A549 treated with Hydrocortisone at 1 μM for 4 hours (cell line): ENCODE measurements at places on chromosomes 2 and 18. TPM values are rescaled to one million over a fixed set of nuclear protein-coding genes. Genes with fewer than 3 reads are reported as not detected.

The XIRP2 gene
- total RNA-seq, result not detected in 5 replicates

The GLI2 gene
- total RNA-seq, result 17.3 to 24.6 TPM (median 22.1 TPM) in 5 replicates

The RAB17 gene
- 0.25 to 0.85 TPM (median 0.41 TPM) in 5 replicates for total RNA-seq

The GAREM2 gene
- total RNA-seq, result 5.8 to 8.5 TPM (median 7.0 TPM) in 5 replicates

The LYG1 gene
- total RNA-seq, result 0.86 to 2.0 TPM (median 1.5 TPM) in 5 replicates

The CPO gene
- not detected in 5 replicates for total RNA-seq

The GORASP2 gene
- 81.9 to 119 TPM (median 88.7 TPM) in 5 replicates for total RNA-seq

The DSC1 gene
- total RNA-seq, result not detected in 5 replicates

The LRATD1 gene
- total RNA-seq, result 0.05 to 0.10 TPM (median 0.10 TPM) in 5 replicates

The ARHGAP15 gene
- total RNA-seq, result not detected in 5 replicates

The CCDC102B gene
- 0.18 to 0.81 TPM (median 0.28 TPM) in 4 of 5 replicates, not detected in the other for total RNA-seq

The MAP3K19 gene
- not detected in 5 replicates for total RNA-seq

The SLC23A3 gene
- total RNA-seq, result 0.29 to 0.82 TPM (median 0.65 TPM) in 5 replicates

The SH3YL1 gene
- total RNA-seq, result 7.9 to 11.8 TPM (median 9.0 TPM) in 5 replicates

The CCBE1 gene
- total RNA-seq, result 9.7 to 14.4 TPM (median 13.0 TPM) in 5 replicates

The GREB1L gene
- 2.2 to 6.4 TPM (median 4.7 TPM) in 5 replicates for total RNA-seq

The GYPC gene
- not detected in 5 replicates for total RNA-seq

The MGAT4A gene
- 1.6 to 3.1 TPM (median 2.1 TPM) in 5 replicates for total RNA-seq

The FBXO15 gene
- 0.67 to 1.1 TPM (median 0.92 TPM) in 5 replicates for total RNA-seq

The NAT8 gene
- total RNA-seq, result not detected in 5 replicates

The CCDC74A gene
- 10.7 to 15.4 TPM (median 15.0 TPM) in 5 replicates for total RNA-seq

The CDKL4 gene
- total RNA-seq, result not detected in 5 replicates

The LRRC30 gene
- not detected in 5 replicates for total RNA-seq

The SPATS2L gene
- 114 to 133 TPM (median 125 TPM) in 5 replicates for total RNA-seq

The RNF152 gene
- 0.06 to 0.25 TPM (median 0.13 TPM) in 5 replicates for total RNA-seq

The CCDC74B gene
- total RNA-seq, result 4.2 to 6.9 TPM (median 6.5 TPM) in 5 replicates

The POTEJ gene
- total RNA-seq, result not detected in 5 replicates

The RBKS gene
- 6.2 to 8.6 TPM (median 8.2 TPM) in 5 replicates for total RNA-seq

The HDHD2 gene
- total RNA-seq, result 8.3 to 11.7 TPM (median 9.0 TPM) in 5 replicates

The EPB41L3 gene
- total RNA-seq, result 0.16 to 0.28 TPM (median 0.25 TPM) in 5 replicates

The TEKT4 gene
- total RNA-seq, result not detected in 5 replicates

The RAPH1 gene
- 5.6 to 8.6 TPM (median 7.1 TPM) in 5 replicates for total RNA-seq

The ATG9A gene
- 37.7 to 55.7 TPM (median 44.1 TPM) in 5 replicates for total RNA-seq

The PJVK gene
- 1.5 to 2.2 TPM (median 1.5 TPM) in 5 replicates for total RNA-seq

The C2orf66 gene
- 0.06 to 0.07 TPM in 2 of 5 replicates, not detected in the others for total RNA-seq

The DNAJC5G gene
- not detected in 5 replicates for total RNA-seq

The BARD1 gene
- 3.6 to 9.8 TPM (median 5.6 TPM) in 5 replicates for total RNA-seq

The TMEM247 gene
- not detected in 5 replicates for total RNA-seq

The THSD7B gene
- not detected in 5 replicates for total RNA-seq

The POTEI gene
- 0.01 TPM in 1 of 5 replicates, not detected in the others for total RNA-seq

The SPOPL gene
- 5.1 to 9.7 TPM (median 8.6 TPM) in 5 replicates for total RNA-seq

The MMADHC gene
- 77.0 to 105 TPM (median 85.1 TPM) in 5 replicates for total RNA-seq

The NCKAP5 gene
- 0.71 to 1.3 TPM (median 0.97 TPM) in 5 replicates for total RNA-seq
